ENCODE measurements at places on chromosomes 11 and 22.

DNA sequence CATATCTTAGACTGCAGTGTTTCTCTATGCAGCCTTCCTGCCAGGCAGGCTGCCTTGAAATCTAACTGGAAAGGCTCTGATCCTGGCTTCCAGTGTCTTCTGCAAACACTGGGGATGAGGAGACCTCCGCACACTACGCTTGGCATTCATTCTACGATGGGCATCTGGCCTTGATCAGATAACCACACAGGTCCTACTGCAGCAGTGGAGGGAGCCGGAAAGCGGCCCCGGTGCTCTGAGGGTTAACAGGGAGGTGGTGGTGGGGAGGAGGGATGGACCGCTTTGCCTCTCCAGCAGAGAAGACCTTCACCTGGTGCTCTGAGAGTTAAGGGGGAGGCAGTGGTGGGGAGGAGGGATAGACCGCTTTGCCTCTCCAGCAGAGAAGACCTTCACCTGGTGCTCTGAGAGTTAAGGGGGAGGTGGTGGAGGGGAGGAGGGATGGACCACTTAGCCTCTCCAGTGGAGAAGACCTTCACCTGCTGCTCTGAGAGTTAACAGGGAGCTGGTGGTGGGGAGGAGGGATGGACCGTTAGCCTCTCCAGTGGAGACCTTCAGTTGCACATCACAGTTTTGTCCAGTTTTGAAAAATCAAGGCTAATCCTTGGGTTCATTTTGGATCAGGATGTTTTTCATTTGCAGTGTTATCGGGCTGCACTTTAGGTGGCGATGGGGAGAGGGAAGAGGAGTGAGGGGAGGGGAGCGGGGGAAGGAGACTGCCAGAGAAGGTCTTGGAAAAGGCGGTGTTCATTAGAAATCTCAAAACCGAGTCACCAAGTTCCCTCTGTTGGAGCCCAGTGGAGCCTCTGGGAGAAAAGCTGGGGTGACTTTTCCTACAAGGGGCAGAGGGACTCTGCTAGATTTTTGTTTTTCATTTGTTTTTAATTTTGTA is 5.6 kb downstream of the GAL start:
- DNase-seq: no peak

- DNase-seq: no peak
These were observed 122.1 kb downstream of the NAV2 start for GRCh38 chr11:19834771-19835170.

DNA sequence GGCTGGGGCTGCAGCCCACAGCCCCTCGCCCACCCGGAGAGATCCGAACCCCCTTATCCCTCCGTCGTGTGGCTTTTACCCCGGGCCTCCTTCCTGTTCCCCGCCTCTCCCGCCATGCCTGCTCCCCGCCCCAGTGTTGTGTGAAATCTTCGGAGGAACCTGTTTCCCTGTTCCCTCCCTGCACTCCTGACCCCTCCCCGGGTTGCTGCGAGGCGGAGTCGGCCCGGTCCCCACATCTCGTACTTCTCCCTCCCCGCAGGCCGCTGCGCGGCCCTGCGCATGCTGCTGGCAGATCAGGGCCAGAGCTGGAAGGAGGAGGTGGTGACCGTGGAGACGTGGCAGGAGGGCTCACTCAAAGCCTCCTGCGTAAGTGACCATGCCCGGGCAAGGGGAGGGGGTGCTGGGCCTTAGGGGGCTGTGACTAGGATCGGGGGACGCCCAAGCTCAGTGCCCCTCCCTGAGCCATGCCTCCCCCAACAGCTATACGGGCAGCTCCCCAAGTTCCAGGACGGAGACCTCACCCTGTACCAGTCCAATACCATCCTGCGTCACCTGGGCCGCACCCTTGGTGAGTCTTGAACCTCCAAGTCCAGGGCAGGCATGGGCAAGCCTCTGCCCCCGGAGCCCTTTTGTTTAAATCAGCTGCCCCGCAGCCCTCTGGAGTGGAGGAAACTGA is 731 bp downstream of the GSTP1 start:
- DNase-seq: peak; percentile 43

- no peak for DNase-seq
These were observed 4.2 kb downstream of the GAL3ST3 start for GRCh38 chr11:66044757-66045156.

GRCh38 chr11:117820071-117820470 is 4.5 kb downstream of the FXYD2 start:
- DNase-seq: no peak

DNA sequence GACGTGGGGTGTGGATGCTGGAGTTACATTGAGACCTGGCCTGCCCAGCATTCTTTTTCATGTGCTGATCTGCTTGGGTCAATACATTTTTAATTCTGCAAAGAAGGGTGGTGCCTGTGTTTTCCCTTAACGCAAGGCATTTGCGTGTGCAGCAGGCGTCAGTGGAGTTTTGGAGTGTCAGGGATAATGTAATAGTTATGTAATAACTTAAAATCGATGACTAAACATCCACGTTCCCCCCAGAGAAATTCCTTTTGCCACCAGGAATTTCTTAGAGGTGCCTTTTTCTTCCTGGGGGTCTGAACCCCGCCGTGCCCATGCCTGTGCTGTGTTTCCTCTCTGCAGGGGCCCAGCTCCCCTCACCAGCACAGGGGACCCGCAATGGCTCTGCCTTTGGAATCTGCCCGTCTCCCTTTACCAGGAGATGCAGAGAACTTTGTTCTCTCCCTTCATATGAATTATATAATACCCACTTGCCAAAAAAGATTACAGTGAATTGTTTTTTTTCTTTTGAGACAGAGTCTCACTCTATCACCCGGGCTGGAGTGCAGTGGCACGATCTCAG is 62.6 kb downstream of the TBC1D22A start:
- DNase-seq: peak; percentile 30

- DNase-seq: no peak
These were observed 90.1 kb downstream of the STK33 start for GRCh38 chr11:8503910-8504364.

DNA sequence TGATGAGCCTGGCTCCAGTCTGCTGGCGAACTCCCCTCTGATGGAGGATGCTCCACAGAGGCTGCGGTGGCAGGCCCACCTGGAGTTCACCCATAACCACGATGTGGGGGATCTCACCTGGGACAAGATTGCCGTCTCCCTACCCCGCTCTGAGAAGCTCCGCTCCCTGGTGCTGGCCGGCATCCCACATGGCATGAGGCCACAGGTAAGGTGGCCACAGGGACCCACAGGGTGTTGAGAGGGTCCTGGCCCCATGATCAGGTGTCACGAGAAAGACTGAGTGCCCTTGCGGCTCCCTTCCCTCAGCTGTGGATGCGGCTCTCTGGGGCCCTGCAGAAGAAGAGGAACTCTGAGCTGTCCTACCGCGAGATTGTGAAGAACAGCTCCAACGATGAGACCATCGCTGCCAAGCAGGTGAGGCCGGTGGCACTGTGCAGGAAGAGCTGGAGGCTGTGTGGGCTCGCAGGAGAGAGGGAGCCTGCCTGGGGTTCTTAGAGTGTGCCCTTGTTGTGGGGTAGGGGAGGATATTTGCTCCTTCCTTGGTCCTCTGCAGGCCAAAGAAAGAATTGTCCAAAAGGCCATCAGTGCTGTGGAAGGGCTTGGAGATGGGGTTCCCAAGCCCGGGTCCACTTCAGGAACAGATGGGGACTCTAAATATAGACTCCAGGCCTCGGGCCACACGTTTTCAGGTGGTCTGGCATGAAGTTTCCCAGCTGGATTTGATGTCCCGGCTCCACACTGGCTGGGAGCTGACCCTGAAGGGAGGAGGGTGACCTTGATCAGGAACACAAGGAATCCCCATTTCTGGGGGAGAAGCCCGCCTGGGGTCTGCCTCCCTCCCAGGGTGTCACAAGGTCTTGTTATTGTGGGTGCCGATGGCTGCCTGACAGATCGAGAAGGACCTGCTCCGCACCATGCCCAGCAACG is 34.1 kb downstream of the SGSM3 start:
- no peak for DNase-seq

GRCh38 chr11:62553839-62554361 is 7.3 kb upstream of the AHNAK start:
- peak; percentile 94 for DNase-seq

DNA sequence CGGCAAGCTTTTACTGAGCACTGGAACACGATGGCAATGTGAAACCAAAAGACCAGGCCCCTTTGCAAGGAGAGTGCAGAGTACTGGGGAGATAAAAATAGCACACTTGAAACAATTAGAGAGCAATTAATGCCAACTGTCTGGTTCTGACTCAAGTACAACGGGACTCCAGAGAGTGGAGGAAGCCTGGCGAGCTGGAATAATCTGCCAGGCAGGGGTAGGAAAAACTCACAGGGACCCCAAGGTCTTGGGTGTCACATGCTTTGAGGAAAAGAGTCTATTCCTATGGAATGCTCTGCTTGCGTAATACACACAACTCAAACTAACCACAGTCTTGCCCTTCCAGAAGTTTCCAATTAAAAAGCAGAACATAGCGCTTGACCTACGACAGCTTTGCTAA is 113.0 kb upstream of the CLMP start:
- DNase-seq: peak; percentile 95

- DNase-seq: peak; percentile 77
These were observed at the start of gene MEI1 for GRCh38 chr22:41699264-41700107. MEI1 (plus strand) TSS chr22:41699503; CDS start chr22:41699539, 36 bp downstream.

DNA sequence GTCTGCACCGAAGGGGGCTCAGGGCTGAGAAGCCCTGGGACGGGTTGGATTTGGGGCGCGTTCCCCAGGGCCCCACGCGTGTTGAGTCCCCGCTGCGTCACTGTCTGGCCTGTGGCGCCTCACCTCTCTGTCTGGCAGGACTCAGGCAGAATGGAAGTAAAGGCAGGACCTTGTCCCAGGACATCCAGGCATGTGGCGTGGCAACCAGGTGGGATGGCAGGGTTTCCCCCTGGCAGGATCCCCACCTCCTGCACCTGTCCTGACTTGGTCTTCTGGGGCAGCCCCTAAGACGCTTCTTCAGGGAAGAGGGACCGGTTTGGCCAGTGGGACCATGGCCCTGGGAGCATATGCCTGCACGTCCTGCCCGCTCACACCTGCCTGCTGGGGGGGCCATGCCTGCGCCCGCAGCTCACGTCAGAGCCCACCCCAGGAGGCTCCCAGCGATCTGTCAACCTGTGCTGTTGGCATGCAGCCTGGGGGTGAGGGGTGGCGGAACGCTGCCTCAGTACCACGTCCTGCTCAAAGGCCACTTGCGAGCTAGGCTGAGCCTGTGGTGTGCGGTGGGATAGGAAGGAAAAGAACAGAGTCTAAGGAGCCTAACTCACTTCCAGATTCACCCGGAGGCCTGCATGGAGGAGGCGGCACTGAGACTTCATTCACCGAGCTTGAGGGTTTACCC is 72.7 kb downstream of the KCNQ1 start:
- DNase-seq: no peak

DNA sequence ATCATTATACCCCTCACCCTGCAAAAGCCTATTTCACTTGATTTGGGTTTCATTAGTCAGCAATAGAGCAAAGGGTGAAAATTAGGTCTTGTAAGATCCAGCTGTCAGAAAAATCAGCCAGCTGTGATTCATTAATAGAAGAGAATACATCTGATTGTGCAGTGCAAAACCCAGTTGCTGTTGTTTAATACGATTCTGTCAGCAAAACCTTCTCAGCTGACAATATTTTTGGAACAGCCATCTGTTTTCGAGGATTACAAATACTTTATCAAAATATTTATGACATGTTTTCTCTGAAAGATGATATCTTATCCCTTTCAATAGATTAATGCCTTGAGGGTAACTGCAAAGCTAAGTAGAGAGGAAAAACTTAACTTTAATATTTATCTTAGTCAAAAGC is 1354.0 kb upstream of the RAG2 start:
- DNase-seq: no peak

- DNase-seq: no peak
These were observed 13.4 kb upstream of the TPCN2 start for GRCh38 chr11:69035150-69035945.

DNA sequence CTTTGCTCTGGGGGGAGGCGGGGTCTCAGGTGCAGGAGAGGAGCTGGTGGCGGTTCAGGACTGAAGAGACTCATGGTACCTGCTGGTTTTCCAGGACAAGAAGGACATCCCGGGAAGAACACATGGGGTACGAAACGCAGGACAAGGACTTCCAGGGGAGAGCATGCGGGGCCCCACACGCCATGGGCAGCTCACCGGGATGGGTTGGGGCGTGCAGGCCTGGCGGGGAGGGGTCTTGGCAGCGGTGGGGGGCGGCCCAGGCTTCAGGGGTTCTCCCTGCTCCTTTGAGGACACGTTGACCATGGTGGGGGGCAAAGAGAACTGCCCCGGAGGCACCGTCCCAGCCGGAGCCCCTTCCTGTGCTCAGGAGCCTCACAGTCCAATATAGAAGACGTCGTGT is 673.2 kb downstream of the BRD1 start:
- no peak for DNase-seq

DNA sequence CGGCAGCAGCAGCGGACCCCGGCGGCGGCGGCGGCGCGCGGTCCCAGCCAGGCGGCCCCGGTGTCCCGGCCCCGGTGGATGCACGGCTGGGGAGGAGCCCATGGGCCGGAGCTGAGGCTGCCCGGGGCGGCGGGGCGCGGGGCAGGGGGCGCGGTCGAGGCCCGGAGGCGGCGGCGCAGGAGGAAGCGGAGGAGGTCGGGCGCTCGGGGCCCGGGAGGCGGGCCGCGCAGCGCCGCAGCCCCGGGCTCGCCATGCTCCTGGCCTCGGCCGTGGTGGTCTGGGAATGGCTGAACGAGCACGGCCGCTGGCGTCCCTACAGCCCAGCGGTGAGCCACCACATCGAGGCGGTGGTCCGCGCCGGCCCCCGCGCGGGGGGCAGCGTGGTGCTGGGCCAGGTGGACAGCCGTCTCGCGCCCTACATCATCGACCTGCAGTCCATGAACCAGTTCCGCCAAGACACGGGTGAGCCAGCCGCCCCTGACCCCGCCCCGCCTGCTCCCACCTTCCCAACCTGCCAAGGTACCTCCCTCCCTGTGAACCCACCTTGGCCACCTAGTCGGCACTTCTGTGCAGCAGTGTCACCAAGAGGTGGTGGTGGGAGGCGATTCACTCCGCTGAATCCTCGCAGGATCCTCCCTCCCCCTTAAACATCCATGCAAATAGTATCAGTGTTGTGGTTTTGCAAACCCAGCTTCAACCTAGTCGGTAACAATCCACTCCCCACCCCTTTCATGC is 580 bp downstream of the DTX4 start:
- DNase-seq: no peak

DNA sequence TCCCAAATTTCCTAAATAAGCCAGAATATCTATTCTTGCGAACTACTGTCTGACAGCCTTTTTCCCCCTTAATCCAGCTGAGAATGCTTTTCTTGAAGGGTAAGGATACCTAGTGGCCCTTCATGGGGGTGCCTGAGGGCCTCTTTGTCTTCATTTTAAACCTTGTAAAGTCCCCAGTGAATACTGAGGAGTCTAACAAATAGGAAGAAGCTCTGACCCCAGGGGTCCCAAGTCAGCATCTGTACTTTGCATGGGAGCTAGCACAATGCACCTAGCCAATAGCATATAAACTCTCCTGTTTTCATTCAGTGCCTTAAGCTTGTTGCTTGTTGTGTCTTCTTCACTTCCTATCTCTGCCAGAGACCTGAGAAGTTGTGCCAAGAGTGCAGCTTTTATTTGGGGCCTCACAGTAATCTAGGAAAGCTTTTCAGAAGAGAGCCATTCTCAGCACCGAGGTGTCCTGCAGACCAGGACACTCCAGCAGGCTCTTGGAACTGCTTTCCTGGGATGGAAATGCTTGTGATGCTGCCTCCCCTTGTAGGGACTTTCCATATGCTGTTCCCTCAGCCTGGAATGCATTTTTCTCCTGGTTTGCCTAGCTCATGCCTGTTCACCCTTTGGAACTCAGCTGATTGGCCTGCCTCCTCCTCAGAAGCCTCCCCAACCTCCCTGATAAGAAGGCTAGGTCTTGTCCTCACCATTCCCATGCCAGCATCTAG is 37.2 kb downstream of the BMAL1 start:
- no peak for DNase-seq

GRCh38 chr11:19435306-19435989 is 194.7 kb upstream of the E2F8 start:
- DNase-seq: no peak
